ENCODE measurements at places on chromosomes 7 and 10.

GRCh38 chr7:81170291-81170690 lies 251.4 kb upstream of the SEMA3C start:
- no peak for DNase-seq

GRCh38 chr7:45001138-45001694 lies 1.2 kb downstream of the CCM2 start:
- no peak for DNase-seq

- no peak for DNase-seq
Measured at GRCh38 chr10:97796651-97797050, 24.9 kb upstream of the SFRP5 start.

DNA sequence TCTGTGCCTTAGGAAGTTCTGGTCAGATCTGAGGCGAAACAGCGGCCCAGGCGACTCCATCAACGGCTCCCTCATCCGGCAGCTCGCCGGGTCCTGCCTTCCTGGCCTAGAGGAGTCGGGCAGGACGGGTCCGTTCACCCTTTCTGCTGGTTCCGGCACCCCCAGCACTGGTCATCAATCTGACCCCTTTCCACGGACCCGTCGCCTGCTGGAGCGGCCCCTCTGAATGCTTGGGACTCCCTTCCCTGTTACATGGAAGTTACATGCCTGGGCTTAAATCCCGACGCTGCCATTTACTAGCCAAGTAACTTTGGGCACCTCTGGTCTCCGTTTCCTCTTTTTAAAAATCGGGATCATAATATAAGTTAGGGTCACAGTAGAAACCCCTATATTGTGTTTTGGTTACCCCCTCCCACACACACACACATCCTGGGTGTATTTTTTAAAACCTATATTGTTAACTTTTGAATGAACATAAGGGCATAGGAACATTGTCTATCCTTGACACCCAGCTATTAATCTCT lies 607 bp upstream of the GGCT start:
- DNase-seq = no peak

DNA sequence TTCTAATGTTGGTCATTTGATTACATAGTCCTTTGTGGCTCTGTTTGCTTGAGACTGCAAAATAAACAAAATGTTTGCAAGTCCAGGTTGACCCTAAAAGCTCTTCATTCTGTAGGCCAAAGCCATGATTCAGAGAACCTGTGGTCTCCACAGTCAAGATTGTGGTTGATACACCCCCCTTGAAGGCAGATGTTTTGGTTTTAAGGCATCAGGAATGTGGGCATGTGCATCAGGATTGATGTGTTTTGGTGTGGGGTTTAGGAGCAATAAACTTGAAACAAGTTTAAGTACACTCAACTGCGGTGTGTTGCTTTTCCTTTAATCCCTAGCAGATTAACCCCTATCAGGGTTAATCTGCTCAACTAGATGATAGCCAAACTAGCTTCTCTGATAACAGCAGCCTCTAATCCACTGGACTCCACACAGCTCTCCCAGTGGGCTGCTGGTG lies 379.1 kb upstream of the GALNT17 start:
- DNase-seq = no peak

DNA sequence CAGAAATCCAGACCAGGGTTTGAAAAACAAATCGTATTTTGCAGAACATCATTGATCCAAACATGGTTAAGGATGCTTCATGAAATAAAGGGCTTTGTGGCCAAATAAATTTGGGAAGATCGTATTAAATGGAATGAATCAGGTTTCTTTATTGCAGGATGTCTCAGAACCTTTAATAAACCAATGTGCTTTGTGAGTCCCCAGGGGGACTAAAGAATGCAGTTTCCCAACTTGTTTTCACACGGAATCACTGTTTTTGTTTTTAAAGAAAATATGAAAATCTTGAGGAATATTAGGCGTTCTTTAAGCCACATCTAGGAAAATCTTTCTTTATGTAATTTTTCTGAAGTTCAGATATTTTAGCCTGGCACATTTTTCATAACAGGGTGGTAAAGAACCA lies 16.8 kb upstream of the CCDC172 start:
- no peak for DNase-seq

GRCh38 chr7:84939442-84939841 lies 247.4 kb downstream of the SEMA3D start:
- DNase-seq = no peak

DNA sequence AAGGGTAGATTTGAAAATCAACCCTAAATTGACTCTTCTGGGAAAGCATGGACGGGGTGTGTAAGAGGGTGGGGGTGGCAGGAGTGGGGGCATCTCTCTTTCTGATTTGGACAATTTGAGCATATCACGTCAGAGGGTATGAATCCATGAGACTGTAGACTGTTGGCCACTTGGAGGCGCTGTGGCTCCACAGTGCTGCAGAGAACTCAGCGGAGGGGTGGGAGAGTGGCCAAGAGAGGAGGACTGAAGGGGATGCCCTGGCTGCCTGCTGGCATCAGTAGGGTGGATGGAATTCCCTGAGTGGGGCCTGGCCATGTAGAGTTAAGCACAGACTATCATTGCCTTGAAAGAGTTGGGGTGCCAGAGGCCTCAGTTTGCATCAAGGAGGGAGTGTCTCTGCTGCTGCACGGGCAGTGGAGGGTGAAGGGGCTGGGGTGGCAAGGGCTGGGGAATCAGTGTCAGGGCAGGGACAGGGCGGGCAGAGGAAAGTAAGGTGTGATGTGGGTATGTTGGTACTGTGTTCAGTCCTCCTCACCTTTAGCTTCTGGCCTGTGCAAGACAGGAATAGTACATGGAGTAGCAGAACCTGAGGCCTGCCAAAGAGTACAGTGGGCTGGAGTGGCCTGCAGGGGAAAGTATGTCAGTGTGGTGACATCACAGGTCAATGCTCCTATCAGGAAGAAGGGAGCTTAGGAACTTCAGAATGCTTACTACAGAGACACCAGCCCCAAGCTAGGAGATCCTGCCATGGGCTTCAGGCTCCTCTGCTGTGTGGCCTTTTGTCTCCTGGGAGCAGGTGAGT lies 133.5 kb upstream of the PRSS58 start:
- DNase-seq = no peak

DNA sequence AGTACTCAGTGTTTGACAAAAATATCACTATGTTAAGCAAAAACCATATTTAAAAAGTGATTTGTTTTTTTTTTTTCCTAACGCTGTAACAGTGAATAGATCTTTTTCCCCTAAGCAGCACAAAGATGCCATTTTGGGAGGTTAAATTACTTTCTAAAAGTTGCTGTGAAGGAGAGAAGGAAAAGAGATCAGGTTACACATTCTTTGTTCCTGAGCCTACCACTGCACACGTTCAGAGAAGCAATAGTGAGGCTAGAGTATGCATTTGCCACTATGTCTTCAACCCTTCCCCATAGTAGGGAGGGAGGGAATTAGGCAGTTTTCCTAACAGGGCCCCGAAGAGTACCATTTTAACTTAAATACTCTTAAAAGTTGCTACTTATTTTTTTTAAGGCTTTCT lies 38.9 kb downstream of the BMPR1A start:
- no peak for DNase-seq
